Right cardiac atrium (tissue), 5 donors: ENCODE measurements at places on chromosomes 6 and 20. TPM values are rescaled to one million over a fixed set of nuclear protein-coding genes. Genes with fewer than 3 reads are reported as not detected.

The PAK1IP1 gene
- polyA plus RNA-seq: 9.2 TPM

The ZNF391 gene
- polyA plus RNA-seq: 0.72 TPM

The TNFRSF6B gene
- polyA plus RNA-seq: 2.7 TPM

The CTNNBL1 gene
- polyA plus RNA-seq: 43.8 TPM

The TGM3 gene
- 0.05 TPM for polyA plus RNA-seq

The RUNX2 gene
- 0.34 TPM for polyA plus RNA-seq

The ANKRD66 gene
- not detected for polyA plus RNA-seq

The SAMD5 gene
- polyA plus RNA-seq: 1.0 TPM

The CTSZ gene
- polyA plus RNA-seq: 149 TPM

The PPARD gene
- polyA plus RNA-seq: 21.2 TPM

The EYA4 gene
- 4.3 TPM for polyA plus RNA-seq

The TBX18 gene
- 5.7 TPM for polyA plus RNA-seq

The CCDC170 gene
- polyA plus RNA-seq: 0.66 TPM

The POM121L2 gene
- polyA plus RNA-seq: not detected

The ANGPT4 gene
- polyA plus RNA-seq: 0.14 TPM

The TXLNB gene
- polyA plus RNA-seq: 48.7 TPM

The MRPL18 gene
- polyA plus RNA-seq: 107 TPM

The ETV7 gene
- polyA plus RNA-seq: 0.18 TPM

The FAM217A gene
- not detected for polyA plus RNA-seq

The FKBP1C gene
- polyA plus RNA-seq: 0.18 TPM

The SLC17A1 gene
- not detected for polyA plus RNA-seq
